ENCODE measurements at places on chromosomes 7 and 10.

GRCh38 chr10:59047180-59047579 is 129.3 kb upstream of the PHYHIPL start:
- DNase-seq, result no peak

- DNase-seq, result no peak
Measured at GRCh38 chr10:14673189-14673861, 101.4 kb downstream of the FAM107B start.

DNA sequence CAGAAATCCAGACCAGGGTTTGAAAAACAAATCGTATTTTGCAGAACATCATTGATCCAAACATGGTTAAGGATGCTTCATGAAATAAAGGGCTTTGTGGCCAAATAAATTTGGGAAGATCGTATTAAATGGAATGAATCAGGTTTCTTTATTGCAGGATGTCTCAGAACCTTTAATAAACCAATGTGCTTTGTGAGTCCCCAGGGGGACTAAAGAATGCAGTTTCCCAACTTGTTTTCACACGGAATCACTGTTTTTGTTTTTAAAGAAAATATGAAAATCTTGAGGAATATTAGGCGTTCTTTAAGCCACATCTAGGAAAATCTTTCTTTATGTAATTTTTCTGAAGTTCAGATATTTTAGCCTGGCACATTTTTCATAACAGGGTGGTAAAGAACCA is 16.8 kb upstream of the CCDC172 start:
- no peak for DNase-seq

DNA sequence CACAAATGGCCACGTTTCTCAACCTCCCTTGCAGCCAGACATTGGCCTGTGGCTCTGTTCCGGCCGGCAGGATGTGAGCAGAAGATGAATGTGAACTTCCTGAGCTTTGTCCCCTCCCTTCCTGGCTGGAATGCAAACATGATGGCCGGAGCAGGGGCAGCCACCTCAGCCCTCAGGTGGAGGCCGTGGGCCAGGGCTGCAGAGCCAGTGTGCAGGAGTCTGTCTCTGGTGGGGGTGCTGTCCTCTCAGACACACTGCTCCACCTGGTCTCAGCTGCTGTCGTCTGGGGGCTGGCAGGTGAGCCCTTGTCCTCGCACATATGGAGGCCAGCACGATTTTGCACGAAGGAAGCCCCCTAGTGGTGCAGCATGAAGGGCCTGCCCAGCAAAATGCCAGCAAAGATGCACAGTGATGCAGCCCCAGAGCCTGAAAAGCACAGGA is 25.3 kb upstream of the PWWP2B start:
- DNase-seq, result no peak

GRCh38 chr7:151426904-151427704 is 12.8 kb downstream of the CRYGN start:
- DNase-seq, result no peak

GRCh38 chr10:11918384-11918783 is 95.2 kb downstream of the PROSER2 start:
- no peak for DNase-seq
